ENCODE measurements at places on chromosomes 4 and X. TPM values are rescaled to one million over a fixed set of nuclear protein-coding genes. Genes with fewer than 3 reads are reported as not detected.

GSX2 gene
- total RNA-seq = not detected

G6PD gene
- total RNA-seq = 205 TPM

MAP3K15 gene
- not detected for total RNA-seq

MFSD8 gene
- 8.0 TPM for total RNA-seq

CT55 gene
- total RNA-seq = not detected

TLR1 gene
- total RNA-seq = 5.5 TPM

CD99L2 gene
- 73.6 TPM for total RNA-seq

AFM gene
- not detected for total RNA-seq

DNA sequence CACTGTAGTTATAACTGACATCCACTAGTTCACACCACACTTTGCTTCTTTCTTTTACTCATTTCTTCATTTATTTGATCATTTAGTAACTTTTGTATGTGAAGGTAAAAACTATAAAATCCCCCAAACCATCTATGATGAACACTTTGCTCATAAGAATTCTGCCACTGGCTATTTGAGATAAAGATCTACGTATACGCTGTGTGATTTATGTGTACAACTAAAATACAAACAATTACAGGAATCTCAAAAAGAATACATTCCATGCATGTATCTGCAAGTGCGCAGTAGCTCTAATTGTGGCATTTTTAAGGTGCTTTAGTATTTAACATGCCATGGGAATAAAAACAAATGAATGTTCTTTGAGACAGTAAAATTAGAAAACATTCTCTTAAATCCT is 156.9 kb upstream of the NAP1L5 start:
- DNase-seq = peak; percentile 8

GRCh38 chr4:181685461-181685860 is 557.7 kb upstream of the TENM3 start:
- DNase-seq = peak; percentile 75

GRCh38 chr4:52290466-52290865 is 239.4 kb downstream of the SPATA18 start:
- DNase-seq = no peak

GRCh38 chr4:2725380-2725779 is 30.8 kb downstream of the TNIP2 start:
- no peak for DNase-seq

DNA sequence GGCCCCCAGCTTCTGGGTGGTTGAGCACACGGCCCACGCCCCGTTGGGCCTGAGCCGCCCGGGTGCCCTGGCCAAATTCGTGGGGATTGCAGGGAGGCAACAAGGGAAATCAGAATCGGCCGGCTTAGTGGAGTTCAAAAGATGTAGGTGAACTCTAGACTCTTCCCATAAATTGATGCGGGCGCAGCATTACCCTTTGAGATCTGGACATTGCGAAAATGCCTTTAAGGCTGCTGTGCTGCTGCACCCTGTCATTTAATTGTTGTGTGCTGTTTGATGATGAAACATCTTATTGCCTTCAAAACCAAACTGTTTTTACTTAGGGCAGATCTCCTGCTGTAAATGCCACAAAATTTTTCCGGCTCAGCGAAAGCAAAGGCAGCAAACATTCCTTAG is 409 bp upstream of the MPP1 start:
- peak; percentile 55 for DNase-seq

GRCh38 chrX:10628906-10629305 is 8.5 kb upstream of the MID1 start:
- peak; percentile 95 for DNase-seq

DNA sequence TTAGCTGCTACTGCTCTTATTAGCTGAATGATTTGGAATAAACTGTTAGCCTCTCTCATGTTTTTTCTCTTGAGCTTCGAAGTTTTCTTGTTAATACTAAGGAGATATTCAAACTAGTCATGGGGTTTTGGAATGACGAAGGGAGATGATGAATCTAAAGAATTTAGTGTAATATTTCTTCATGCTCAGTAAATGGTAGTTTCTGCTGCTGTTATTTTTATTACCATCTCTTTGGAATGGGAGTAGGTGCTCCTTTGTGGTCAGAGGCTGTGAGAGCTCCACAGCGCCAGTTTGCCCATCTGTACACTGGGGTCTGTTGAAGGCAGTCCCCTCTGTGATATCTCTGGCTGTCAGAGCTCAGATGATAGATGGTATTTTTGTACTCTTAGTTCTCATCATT is 33.7 kb downstream of the HTT start:
- DNase-seq = no peak

GRCh38 chr4:113788888-113789287 is 27.4 kb upstream of the CAMK2D start:
- no peak for DNase-seq

DNA sequence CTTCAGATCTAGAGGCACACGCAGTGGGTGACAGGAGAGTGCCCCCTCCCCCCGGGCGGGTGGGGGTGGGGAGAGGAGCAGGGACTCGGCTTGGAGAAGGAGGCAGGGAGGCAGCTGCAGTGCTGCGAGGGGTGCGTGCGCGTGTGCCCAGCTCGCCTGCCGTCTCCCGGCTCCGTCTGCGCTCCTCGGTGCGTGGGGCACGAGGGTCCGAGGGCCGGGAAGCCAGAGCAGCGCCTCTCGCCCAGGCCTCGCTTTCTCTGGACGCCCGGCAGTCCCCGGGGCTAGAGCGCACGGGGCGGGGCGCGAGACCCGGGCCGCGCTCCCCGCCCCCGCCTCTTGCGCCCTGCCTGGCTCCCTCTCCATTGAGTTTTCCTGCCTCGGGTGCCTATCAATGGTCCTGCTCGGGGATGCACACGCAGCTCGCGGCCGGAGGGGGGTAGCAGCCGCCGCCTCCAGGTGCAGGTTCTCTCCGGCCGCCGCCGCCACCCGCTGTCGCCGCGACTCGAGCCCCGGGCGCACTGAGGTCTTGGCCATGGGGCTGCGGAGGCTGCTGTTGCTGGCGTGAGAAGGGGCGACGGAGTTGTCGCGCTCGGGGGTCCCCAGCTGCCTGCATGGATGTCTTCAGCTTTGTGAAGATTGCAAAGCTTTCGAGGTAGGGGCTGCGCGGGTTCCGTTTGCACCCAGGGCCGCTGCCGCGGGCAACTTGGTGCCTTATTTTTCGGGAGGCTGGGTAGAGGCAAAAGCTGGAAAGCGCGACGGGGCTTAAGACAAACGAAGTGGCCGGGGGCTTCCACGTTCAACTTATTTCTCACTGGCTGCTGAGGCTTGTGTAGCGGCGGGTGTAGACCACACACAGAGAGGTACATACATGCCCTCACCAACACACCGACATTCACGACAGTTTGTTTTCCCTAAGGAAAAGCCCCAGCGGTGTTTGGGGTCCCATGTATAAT is at the start of gene FRMPD4:
Gene FRMPD4 (plus strand): TSS at position 113 of the 953 bp plus-strand sequence. CDS start 499 bp downstream, at position 612.
- DNase-seq = peak; percentile 69

DNA sequence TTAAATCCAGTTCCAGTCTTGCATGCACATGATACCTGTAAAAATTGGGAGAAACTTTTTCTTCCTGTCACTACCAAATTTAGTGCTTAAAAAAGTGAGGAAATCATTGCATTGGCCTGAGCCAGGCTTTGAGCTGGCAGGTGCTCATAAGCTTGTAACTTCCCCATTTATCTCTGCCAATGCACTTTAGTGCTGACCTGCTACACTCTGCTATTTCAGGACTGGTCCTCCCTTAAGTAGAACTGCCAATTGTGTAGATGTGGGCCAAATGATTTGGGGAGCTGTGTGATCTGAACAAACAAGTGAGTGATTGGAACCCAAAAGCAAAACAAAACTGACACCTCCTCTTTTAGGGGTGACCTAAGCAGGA is 51.8 kb downstream of the ZNF827 start:
- no peak for DNase-seq

GRCh38 chrX:1455948-1456280 is 3.2 kb upstream of the ASMTL start:
- DNase-seq = no peak

GRCh38 chrX:121641560-121641959 is 594.1 kb downstream of the GLUD2 start:
- peak; percentile 17 for DNase-seq

DNA sequence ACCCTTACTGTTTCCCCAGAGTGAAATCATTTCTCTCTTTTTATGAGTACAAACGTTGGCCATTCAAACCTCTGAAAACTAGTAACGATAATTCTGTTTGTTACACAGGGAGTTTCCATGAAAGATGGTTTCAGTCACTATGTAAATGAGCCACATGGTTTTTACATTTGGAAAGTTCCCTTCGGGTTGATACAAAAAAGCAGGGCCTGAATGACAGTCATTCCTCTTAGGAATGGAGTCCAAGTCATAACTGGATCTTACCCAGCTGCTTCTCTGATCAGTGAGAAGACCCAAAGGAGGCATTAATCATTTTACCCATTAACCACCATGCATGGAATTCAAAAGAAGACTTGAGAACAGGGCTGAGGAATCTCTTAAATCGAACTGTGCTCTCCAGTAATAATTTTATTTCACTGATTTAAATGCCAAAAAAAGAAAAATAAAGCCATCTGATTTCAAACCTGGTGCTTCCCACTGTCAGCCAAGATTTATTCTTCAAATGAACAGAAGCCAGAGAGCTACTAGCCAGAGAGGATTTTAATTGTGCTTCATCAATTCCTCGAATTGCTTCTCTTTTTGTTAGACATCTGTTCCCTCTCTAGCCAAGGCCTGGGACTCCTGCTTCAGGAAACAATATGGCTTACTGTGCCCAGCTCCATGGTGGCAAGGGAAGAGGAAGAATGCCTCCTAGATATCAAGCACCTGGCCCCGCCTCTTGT is 3.2 kb downstream of the SOWAHB start:
- no peak for DNase-seq

GRCh38 chr4:26464420-26465095 is 25.7 kb downstream of the CCKAR start:
- no peak for DNase-seq

DNA sequence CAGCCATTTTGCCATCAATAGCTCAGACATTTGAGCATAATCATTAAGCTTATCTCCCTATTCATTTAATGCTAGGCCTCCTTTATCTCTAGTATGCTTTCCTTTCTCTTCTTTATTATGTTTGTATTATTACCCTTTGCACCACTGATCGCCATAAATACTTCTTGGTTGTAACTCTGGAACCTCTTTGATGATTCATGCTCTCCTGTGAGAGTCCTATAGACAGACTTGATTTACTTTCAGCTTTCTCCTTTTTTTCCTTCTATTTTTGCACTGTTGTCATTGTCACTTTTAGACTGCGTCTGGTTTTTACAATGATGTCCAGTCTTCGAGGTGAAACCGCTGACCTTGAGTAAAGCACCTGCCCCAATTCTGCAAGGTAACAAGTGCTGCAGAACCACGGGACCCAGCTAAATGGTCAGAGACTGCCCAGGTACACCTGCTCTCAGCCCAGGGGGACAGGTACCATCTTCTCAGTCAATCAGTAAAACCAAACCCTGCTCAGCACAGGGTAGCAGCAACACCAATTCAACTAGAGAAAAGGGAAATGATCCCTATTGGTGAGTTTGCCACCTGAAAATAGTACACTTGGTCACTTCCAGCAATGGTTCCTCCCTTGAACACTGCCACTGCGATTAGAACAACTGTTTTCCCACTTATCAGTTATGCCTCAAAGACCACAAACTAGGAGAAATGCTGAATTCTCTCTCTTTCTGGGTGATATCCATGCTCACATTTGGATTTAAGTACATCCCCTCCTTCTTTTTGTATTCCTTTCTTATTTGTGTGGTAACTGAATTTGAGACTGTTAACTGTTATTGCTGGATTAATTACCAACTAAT is 125.1 kb downstream of the MAML3 start:
- DNase-seq = no peak

GRCh38 chr4:38802561-38803355 is 1.8 kb downstream of the TLR1 start:
- DNase-seq = no peak

DNA sequence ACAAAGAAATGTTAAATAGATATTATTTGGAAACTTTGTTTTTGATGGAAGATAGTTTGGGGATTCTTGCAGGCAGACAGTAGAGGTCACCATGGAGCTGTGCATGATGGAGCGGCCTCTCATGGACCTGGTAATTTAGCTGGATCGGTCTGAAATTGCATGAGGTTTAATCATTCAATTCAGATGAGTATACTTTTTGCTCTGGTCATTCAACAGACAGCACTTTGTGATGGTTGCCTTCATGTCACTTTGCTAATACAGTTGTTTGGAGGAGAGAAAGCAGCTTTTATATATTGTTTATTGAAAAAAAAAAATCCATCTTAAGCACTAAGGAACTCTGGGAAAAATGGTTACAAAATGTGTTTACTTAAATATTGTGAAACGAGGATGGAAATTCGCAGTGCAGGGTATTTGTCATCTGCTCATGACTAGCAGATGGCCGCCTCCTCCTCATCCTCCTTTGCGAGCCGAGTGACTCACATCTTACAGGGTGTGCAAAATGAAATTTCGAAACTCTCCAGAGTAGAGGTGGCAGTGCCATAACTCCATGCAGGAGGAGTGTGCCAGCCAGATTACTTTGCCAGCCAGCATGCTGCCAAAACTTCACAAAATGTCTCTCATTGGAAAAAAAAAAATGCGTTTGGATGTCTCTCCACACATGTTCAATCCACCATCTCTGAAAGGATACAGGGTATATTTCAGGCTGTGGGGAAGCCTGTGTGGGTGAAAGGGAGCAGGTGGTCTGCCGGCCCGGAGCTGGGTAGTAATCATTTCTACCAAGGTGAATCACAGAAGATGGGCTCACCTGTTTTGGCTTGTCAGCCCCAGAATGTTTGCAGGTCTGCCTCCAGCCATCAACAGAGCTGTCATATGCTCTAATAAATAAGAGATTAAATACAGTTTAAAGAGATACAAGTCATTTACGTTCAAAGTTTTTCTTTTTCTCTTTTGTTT is 314.9 kb upstream of the DIPK2B start:
- peak; percentile 94 for DNase-seq

DNA sequence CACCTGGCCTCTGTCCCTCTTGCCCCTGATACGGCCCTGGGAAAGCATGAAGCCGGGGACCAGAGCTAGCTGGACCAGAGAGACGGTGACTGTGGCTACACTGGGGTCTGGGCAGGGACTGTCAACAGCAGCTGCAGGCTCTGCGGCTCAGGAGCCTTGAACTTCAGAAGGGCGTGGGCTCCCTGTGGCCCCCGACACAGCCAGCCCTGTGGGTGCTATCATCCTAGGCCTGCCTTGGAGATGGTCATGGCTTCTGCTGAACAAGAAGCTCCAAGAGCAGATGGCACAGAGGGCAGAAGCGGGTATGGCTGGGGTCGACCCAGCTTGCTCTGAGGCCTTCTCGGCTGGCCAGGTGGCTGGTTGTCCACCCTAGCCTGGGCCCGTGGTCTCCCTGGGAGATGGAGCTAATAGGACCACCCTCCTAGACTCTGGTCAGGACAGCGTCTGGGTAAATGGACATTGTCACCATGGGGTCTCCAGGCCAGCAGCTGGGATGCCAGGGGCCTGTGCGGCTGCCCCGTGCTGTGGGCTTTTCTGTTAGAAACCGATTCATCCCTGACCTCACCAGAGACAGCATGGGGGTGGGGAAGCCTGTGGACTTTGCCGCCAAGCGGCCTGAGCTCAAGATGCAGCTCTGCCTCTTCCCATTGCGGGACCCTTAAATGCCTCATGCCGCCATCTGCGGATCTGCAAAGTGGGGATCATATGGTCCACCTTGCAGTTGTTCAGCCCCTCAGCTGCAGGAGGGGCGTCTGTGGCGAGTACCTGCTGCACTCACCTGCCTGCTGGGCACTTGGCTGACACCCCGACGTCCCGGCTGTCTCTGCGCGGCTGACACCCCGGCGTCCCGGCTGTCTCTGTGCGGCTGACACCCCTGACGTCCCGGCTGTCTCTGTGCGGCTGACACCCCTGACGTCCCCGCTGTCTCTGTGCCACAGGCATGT is 21.1 kb downstream of the CPZ start:
- DNase-seq = no peak

Data from M059J (cell line).